MV-4-11 (cell line): ENCODE measurements at places on chromosomes 7 and 10.

DNA sequence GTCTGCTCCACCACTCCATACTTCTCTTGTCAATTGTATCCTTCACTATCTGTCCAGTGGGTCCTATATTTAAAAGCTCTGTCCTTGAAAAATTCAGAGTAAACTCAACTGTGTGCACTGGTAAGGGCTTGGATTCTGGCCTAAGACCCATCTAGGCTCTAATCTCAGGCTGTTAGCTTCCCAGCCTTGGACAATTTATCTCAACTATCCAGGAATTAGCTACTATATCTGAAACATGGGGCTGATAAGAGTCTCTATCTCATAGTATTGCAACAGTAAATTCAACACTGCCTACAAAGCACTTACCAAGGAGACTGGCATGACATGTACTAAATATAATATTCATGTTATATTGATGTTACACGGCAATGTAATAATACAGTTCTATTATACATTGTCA, 303.4 kb downstream of the XPNPEP1 start:
- DNase-seq = no peak

GRCh38 chr10:32982911-32983909, 25.2 kb upstream of the ITGB1 start:
- DNase-seq = no peak

GRCh38 chr10:91891125-91892001, 17.9 kb downstream of the FGFBP3 start:
- peak; percentile 13 for DNase-seq

DNA sequence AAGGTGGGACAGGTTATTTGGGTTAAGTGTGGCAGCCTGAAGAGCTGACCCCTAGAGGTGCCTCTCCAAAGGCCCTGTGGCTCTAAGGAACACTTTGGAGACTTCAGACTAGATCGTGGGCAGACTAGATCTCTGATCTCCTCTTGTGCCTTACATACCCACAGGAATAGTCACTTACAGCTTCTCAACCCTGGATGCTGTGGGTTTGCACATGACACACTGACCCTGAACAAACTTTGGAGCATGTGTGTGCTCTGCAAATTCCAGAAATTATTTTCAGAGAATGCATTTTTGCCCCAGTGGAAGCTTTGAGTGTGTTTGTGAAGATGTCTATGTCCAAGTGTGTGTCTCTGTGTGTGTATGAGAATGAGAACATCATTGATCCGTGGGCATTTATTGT, 119.6 kb downstream of the EMX2 start:
- DNase-seq = no peak

DNA sequence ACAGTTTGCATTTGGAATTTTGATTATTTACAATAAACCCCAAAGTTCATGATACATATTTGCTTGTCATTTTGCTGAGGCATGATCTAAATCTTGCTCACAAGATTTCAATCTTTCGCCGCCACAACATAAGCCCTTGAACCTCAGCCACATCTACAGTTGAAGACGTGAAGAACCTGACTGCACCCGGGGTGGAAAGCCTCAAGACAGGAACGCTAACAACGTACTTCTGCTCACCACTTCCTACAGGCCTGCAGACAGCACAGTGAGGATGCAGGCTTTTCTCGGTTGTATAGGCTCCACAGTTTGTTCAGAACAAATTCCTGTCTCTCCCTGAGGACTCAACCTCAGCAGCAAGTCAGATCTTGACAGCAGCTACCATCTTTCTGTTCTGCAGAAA, 393.8 kb upstream of the PRKCQ start:
- DNase-seq = peak; percentile 14

DNA sequence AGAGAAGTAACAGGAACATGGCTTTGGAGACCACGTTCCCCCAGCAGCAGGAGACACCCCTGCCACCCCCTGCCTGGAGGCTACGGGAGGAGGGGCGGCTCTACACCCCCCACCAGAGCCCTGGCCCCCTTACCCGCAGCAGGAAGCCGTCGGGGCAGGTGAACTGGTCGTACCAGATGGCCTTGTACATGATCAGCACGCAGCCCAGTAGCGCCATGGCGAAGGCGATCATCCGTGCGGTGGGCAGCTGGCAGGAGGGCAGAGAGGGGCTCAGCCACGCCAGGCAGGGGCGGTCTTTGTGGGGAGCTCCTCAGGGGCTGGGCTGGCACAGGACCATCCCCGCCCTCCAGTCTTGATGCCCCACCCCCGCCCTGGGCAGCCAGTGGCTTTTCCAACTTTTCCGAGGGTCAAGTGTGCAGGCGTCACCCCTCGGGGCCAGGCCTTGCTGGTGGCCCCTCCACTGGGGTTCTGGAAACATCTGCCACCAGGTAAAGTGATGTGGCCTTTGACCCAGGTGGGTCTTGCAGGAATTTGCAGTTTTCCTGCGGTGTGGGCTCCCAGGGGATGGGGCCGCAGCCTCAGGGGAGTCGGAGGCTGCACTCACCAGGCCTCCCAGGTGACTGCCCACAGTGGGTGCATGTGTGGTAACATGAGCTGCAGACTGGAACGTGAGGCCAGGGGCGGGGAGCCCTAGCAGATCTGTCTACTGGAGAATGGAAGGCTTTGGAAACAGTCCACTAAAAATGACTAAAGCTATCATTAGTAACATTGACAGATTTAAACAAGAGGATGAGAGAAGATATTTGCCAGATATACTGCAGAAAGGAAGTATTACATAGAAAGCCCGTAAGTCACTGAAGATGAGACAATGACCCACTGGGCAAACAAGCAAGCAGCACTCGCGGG, 9.7 kb downstream of the CALY start:
- no peak for DNase-seq

DNA sequence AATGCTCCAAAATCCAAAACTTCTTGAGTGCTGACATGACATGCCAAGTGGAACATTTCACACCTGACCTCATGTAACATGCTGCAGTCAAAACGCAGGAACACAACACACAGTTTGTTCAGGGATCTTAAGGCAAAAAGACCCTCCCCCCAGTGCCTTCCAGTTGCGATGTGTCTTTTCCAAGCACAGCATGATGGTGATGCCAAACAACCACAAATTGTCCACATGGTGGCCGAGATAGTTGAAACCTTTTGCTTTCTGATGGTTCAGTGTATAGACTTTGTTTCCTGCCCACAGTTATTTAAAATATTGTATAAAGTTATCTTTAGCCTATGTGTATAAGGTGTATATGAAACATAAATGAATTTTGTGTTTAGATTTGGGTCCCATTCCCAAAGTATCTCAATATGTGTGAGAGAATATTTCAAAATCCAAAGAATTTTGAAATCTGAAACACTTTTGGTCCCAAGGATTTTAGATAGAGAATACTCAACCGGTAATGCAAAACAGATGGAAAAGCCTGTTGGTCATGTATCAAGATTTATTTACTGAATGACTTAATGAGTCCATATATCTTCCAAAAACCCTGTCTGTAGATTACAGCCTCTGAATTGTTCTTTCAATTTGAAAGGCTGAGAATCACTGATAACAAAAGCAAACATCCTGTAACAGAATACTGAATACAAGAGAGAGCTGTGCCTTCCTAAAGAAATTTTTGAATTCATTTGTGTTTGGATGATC, 93.4 kb upstream of the OIT3 start:
- no peak for DNase-seq

DNA sequence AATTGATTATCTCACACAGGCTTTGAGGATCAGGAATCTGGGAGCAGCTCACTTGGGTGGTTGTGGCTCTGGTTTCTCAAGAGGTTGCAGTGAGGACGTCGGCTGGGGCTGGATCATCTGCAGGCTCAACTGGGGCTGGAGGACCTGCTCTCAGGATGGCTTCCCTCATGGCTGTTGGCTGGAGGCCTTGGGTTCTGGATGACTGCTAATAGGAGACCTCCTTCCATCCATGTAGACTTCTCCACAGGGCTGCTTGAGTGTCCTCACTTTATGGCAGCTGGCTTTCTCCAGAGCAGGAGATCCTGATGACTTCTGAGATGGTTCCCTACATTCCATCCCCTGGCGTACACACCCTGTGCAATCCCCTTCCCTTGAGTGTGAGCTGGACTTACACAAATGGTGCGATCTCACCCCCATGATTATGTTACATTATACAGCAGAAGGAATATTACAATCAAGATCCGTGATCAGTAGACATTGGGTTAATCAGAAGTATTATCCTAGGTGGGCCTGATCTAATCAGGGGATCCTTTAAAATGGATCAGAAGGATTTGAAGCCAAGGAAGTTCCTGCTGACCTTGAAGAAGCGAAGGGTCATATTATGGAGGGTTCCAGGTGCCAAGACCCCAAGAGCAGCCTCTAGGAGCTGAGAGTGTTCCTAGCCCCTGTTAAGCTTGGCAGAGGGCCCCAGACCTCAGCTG, 122.2 kb downstream of the CXCL12 start:
- no peak for DNase-seq

DNA sequence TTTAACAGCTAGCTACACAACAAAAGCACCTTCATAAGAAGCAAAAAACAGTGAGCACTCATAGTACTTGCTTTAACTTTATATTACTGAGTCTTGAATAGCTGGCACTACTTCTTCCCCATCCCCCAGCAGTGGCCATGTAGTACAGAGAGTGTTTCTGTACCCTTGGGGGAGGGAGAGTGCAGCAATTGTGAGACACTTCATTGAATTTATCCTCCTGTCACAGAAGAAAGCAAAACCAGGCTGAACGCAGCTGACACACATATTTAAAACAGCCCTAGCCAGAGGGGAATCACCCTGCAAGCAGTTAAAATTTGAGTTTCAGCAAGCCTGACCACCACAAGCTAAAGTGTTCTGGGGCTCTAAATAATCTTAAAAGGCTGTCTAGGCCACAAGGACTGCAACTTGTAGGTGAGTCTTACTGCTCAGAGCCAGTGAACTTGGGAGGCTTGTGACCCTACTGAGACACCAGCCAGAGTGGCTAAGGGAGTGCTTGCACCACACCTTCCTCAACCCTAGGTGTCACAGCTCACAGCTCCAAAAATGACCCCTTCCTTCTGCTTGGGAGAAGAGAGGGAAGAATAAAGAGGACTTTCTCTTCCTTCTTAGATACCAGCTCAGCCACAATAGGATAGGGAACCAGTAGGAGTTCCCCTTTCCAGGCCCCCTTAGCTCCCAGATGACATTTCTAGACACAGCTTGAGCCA, 97.7 kb upstream of the MEOX2 start:
- DNase-seq = no peak

- DNase-seq = no peak
These were observed 319.4 kb upstream of the ZNF32 start for GRCh38 chr10:43968076-43968475.
